Stimulated activated CD4-positive, alpha-beta T cell treated with anti-CD3 and anti-CD28 coated beads, Interleukin-4, amount 100 ng/mL, for 4 hours (primary cell): ENCODE measurements at places on chromosomes 11 and 22.

DNA sequence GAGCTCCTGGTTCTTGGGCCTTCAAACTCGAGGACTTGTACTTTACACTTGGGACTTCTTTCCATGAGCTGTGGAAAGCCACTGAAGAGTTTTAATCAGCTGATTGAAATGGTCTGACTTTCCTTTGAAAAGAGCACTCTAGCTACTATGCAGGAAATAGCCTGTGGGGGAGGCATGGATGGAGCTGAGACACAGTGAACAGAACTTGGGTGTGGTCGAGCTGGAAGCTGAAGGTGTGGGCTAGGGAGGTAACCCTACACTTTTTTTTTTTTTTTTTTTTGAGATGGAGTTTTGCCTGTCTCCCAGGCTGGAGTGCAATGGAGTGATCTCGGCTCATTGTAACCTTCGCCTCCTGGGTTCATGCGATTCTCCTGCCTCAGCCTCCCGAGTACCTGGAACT lies 17.5 kb upstream of the CAPRIN1 start:
- no peak for DNase-seq

DNA sequence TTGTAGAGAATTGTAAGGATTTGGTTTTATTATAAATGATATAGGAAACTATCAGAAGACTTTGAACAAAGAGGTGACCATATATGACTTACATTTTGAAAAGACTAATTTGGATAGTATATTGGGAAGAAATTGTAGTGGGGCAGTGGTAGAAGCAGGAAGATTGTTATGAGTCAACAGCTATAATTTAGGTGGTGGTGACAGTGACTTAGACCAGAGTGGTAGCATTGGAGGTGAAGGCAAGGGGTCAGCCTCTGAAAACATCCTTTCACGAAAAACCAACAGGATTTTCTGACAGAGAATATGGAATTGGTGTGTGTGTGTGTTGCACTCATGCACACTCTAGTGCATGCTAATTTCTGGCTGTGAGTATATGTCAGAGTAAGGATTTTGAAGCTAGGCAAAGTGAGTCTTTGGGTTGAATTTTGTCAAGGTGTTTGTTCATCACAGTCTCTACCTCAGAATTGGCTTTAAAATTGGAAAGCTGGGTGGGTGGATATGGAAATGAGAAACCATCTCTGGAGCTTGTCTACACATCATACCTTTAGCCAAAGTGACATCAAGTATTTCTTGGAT lies 8.2 kb upstream of the HBE1 start:
- DNase-seq: no peak

DNA sequence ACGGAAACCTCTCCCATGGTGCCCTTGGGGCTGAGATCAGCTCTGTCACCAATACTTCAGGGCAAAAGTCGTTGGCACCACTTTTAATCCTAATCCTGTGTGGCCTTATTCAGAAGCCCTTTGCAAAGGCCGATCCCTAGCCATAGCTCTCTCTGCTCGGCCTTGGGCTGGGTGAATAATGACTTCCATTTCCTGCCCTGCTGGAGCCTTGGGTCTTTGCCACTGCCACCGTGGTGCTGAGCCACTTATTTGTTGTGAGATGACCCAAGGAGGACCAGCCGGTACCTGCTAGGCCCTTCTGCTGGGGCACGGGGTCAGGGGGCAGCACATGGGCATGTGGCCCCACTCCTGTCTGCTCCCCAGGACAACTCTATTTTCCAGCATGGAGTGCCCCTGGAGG lies 188.2 kb downstream of the ST3GAL4 start:
- no peak for DNase-seq

GRCh38 chr22:30614879-30615278 lies 7.9 kb downstream of the TCN2 start:
- DNase-seq: no peak

DNA sequence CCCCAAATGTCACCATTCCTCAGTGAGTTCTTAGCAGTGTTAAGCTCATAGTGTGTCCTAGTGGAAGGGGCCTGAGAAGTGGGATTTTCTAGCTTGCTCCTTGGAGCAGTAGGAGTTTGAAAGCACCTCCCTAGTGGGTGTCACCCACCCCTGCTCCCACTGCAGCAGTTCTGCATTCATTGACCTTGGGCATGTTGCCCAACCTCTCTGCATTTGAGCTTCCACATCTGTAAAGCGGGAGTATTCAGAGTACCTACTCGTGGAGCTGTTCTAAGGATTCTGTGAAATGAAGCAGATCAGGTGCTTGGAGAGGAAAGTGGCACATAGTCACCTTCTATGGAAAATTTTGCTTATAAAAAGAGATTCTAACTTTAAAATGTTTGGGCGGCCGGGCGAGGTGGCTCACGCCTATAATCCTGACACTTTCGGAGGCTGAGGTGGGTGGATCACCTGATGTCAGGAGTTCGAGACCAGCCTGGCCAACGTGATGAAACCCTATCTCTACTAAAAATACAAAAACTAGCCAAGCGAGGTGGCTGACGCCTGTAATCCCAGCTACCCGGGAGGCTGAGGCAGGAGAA lies 16.9 kb downstream of the LMO2 start:
- no peak for DNase-seq

- no peak for DNase-seq
Measured at GRCh38 chr11:26649884-26650283, 72.0 kb downstream of the SLC5A12 start.

- no peak for DNase-seq
Measured at GRCh38 chr11:100757646-100758045, 70.6 kb downstream of the ARHGAP42 start.

DNA sequence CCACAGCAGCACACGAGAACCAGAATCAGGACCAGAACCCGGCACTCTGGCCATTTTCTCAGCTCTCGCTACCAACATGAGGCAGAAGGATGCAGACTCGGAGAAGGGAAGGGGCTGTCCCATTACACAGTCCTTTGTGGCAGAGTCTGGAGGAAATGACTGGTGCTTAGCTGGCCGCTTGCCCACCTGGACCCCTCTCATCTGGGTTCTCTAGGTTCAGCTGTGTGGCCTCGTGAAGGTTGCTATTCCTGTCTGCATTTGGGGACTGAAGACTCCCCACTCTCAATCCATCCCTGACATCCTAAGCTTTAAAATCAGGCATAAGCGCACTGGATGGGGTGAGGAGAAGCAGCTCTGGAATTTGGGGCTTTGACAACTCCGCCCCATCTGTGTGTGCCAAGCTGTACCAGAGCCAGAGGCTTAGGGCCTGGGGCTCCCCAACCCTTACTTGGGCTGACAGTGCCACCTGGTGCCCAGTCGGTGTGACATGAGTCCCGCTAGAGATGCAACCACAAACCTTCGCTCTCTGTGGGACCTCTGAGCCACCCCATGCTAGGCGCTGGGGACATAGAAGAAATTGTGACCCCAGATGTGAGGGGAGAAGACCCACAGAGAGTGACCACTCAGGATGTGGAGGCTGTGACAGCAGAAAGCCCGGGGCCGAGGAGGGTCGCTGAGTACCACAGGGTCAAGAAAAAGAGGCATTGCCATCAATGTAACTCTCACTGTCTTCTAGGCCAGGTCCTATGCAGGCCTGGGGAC lies 35.8 kb upstream of the FCHSD2 start:
- peak; percentile 75 for DNase-seq

- DNase-seq: no peak
Measured at GRCh38 chr11:119322360-119322739, 5.4 kb upstream of the MCAM start.

GRCh38 chr11:121801781-121802180 lies 314.2 kb downstream of the BLID start:
- DNase-seq: no peak
